Activated naive CD8-positive, alpha-beta T cell treated with anti-CD3 and anti-CD28 coated beads, Interleukin-2, amount 10 ng/mL, durations not matched to agents 7 days and 5 days (primary cell): ENCODE measurements at places on chromosomes 12 and 14.
A peak's percentile ranks its signal among the peaks of the same experiment; 100 is the strongest.

- H3K4me1 ChIP-seq: no peaks in the 10 kb centered on the region
- no peaks in the 10 kb centered on the region for H3K36me3 ChIP-seq
- H3K27ac ChIP-seq: no peak overlapping the region
- no peak overlapping the region for H3K4me3 ChIP-seq
- H3K27me3 ChIP-seq: no peaks in the 10 kb centered on the region
Observed at GRCh38 chr12:130508318-130508717, 170.6 kb downstream of the PIWIL1 start.

- no peaks in the 10 kb centered on the region for H3K4me1 ChIP-seq
- no peak overlapping the region for H3K27ac ChIP-seq
- no peaks in the 10 kb centered on the region for H3K36me3 ChIP-seq
- H3K4me3 ChIP-seq: no peak overlapping the region
- DNase-seq: no peak
Observed at GRCh38 chr12:63018273-63018672, 83.3 kb upstream of the PPM1H start.

DNA sequence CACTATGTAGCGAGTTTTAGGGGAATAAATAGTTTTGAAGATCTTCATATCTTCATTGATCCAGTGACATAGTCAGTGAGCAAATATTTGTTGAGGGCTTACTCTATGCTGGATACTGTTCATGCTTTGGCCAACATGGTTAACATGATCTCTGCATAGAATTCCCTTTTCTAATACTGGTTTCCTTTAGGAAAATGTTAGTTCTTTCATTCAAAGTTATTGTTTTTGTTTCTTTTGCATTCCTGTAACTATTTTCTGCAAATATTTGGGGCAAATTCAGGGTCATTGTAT lies 226.5 kb downstream of the C12orf50 start:
- no peak overlapping the region for H3K4me3 ChIP-seq
- no peaks in the 10 kb centered on the region for H3K4me1 ChIP-seq
- no peaks in the 10 kb centered on the region for H3K36me3 ChIP-seq
- no peak overlapping the region for H3K27ac ChIP-seq

DNA sequence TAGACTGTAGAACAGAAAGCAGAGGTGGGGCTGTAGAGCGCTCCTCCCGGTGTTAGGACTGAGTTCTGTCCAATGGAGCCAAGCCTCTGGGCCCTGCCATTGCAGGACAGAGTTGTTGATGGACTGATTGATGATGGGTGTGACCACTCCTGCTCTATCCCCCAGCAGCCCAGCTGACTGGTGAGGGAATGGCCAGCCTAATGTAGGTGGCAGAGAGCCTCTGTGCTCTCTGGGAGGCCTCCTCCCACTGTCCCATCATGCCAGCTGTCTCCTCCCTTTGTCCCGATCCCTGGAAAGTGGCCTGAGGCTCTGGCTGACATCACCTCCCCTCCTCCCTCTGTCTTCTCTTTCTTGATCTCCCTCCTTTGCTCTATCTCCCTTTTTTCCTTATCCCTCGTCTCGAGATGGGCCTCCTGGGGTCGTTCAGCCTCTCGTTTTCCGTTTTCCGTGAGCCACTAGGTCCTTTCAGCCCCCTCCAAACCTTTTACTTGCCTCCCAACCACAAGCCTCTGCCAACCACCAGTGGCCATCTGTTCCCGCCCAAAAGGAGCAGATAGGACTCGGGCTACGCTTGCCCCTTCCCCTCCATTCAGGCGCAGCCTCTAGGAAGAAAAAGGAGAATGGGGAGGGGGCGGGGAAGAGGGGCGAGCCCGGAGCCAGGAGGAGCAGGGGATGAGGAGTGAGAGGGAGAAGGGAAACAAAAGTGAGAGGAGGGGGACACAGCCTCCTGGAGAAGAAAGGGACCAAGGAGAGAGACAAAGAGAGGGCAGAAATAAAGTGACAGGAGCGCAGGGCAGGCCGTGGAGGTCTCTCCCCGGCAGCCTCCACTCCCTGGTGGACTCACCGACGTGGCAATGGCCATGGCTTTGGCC lies 572 bp downstream of the EFS start:
- no peak for DNase-seq
- H3K4me1 ChIP-seq: no peaks in the 10 kb centered on the region
- peaks cover 50% of the 10 kb centered on the region for H3K27me3 ChIP-seq
- H3K27ac ChIP-seq: no peak overlapping the region

DNA sequence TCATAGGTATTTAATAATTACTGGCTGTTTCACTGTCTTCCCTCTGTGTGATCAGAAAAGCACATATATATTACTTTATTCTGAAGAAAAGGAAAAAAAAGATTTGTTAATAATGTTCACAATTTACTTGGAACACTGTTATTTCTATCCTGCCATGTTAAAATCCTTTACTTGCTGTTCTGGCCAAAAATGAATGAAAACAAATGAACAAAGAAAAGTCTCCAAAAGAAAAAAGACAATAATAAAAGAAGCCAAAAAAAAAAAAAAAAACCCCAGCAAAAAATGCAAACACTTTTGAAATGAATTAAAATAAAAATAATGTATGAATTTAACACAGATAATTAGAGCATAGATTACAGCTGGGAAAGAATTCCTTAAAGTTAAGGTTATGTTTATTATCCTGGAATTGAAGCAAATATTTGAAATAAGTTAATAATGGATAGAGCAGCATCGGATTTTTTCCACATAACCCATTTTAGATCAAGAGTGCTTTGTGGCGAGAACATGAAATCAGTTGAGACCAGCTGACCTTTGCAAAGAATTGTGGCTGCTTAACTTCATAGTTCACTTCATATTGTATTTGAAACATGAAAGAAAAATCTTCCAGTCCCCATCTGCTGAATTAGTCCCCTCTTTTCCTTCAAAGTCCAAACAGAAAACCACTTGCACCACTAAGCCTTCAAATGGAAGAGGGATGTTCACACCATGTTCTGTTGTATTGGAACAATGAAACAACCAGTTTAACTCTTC lies 444.8 kb downstream of the ADAMTS20 start:
- H3K4me1 ChIP-seq: no peaks in the 10 kb centered on the region
- no peak overlapping the region for H3K4me3 ChIP-seq
- no peaks in the 10 kb centered on the region for H3K27me3 ChIP-seq
- no peak overlapping the region for H3K27ac ChIP-seq

- peaks cover 2% of the 10 kb centered on the region for H3K4me1 ChIP-seq
- H3K4me3 ChIP-seq: no peak overlapping the region
- no peaks in the 10 kb centered on the region for H3K36me3 ChIP-seq
- peaks cover 34% of the 10 kb centered on the region for H3K27me3 ChIP-seq
- no peak for DNase-seq
Observed at GRCh38 chr12:107917912-107918800, 143.7 kb downstream of the ASCL4 start.

DNA sequence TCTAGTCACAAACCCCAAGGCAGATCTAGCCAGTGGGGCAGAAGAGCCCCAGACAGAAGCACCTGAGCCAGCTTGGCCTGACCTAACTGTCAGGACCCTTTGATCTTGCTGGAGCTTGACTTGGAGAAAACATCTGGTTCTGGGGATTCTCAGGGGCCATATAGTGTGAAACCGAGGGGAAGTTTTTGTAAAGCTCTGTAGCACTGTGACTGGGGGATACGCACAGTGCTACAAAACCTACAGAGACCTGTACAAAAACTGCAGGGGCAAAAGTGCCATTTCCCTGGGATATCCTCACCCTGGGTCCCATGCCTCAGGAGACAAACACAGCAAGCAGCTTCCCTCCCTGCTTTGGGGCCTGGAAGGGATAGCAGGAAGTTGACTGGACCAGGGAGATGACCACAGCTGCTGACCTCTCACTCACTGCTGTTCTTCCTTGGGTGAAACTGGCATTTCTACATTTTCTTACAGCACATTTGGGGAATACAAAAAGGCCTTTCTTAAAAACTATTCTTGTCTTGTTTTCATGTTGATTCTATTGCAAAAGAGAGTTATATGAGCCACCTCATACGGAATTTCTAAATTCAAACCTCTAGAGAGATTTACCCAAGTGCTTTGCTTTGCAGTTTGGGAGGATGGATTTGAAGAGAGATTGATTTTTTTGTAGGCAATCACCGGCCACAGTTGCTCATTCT lies 140.0 kb downstream of the DAD1 start:
- no peak overlapping the region for H3K27ac ChIP-seq
- H3K27me3 ChIP-seq: no peaks in the 10 kb centered on the region
- H3K4me3 ChIP-seq: no peak overlapping the region
- no peaks in the 10 kb centered on the region for H3K4me1 ChIP-seq
- DNase-seq: no peak
- no peaks in the 10 kb centered on the region for H3K36me3 ChIP-seq

GRCh38 chr12:119206348-119207062 lies 27.8 kb downstream of the HSPB8 start:
- no peaks in the 10 kb centered on the region for H3K4me1 ChIP-seq
- H3K27ac ChIP-seq: no peak overlapping the region
- no peak for DNase-seq
- H3K4me3 ChIP-seq: no peak overlapping the region
- H3K36me3 ChIP-seq: no peaks in the 10 kb centered on the region

- H3K27me3 ChIP-seq: peaks cover 20% of the 10 kb centered on the region
- no peak overlapping the region for H3K27ac ChIP-seq
- no peak overlapping the region for H3K4me3 ChIP-seq
Observed at GRCh38 chr12:4580281-4580688, 18.3 kb downstream of the DYRK4 start.

DNA sequence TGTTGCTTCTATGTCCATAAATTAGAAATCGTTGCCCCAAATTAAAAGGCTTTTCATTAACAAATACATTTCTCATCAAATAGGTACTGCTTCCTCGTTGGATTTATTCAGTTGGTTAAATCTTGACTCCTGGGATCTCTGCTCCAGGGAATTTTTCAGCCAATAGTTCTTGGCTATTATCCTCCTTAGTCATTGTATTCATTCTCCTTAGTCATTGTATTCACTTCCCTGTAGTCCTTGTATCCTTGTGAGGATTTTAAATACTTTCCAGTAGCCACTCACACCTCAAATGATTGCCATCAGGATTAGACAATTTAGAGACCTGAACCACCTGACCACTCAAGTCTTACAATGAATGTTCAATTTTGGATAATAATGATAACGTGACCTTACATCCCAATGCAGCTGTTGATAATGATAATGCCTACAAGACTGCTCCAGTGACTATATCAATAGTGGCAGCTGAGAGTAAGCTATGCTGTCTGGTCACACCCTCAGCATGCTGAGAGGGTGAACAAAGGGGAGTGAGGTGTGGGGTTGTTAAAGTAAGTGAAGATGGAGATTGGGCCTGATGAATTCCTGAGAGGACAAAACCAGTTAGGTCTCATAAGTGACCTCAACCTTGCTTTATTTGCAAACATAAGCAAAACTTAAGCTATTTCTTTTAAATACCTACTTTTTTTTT lies 193.7 kb upstream of the RTL1 start:
- H3K36me3 ChIP-seq: no peaks in the 10 kb centered on the region
- no peak overlapping the region for H3K27ac ChIP-seq
- no peak overlapping the region for H3K4me3 ChIP-seq
- peaks cover 2% of the 10 kb centered on the region for H3K4me1 ChIP-seq

DNA sequence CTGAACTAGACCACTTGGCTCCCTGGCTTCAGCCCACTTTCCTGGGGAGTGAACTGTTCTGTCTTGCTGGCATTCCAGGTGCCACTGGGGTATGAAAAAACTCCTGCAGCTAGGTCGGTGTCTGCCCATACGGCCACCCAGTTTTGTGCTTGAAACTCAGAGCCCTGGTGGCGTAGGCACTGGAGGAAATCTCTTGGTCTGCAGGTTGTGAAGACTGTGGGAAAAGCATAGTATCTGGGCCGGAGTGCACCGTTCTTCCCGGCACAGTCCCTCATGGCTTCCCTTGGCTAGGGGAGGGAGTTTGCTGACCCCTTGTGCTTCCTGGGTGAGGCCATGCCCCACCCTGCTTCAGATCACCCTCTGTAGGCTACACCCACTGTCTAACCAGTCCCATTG lies 33.8 kb downstream of the TRAFD1 start:
- H3K4me1 ChIP-seq: peaks cover 10% of the 10 kb centered on the region
- peaks cover 63% of the 10 kb centered on the region for H3K36me3 ChIP-seq
- no peak for DNase-seq
- no peak overlapping the region for H3K4me3 ChIP-seq
- H3K27me3 ChIP-seq: no peaks in the 10 kb centered on the region
- H3K27ac ChIP-seq: peak overlapping the region; percentile 71

DNA sequence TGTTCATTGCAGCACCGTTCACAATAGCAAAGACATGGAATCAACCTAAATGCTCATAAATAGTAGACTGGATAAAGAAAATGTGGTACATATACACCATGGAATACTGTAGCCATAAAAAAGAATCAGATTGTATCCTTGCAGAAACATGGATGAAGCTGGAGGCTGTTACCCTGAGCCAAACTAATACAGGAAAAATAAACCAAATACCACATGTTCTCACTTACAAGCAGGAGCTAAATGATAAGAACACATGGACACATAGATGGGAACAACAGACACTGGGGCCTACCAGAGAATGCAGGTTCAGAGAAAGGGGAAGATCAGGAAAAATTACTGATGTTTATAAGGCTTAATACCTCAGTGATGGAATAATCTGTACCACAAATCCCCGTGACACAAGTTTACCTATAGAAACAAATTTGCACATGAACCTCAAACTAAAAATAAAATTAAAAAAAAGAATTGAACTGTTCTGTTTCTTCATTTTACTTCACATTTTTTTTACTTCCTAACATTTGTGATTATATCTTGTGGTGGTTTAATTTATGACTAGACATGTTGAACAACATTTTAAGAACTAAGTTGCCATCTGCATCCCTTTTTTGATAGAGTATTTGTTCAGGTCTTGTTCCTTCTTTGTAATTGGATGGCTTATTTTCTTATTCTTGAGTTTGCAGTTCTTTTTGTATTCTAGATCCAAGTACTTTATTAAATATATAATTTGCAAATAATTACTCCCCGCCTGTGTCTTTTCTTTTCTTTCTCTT lies 835.2 kb downstream of the FSCB start:
- no peak overlapping the region for H3K27ac ChIP-seq
- no peaks in the 10 kb centered on the region for H3K36me3 ChIP-seq
- H3K27me3 ChIP-seq: no peaks in the 10 kb centered on the region
- no peaks in the 10 kb centered on the region for H3K4me1 ChIP-seq
- no peak for DNase-seq
- no peak overlapping the region for H3K4me3 ChIP-seq

DNA sequence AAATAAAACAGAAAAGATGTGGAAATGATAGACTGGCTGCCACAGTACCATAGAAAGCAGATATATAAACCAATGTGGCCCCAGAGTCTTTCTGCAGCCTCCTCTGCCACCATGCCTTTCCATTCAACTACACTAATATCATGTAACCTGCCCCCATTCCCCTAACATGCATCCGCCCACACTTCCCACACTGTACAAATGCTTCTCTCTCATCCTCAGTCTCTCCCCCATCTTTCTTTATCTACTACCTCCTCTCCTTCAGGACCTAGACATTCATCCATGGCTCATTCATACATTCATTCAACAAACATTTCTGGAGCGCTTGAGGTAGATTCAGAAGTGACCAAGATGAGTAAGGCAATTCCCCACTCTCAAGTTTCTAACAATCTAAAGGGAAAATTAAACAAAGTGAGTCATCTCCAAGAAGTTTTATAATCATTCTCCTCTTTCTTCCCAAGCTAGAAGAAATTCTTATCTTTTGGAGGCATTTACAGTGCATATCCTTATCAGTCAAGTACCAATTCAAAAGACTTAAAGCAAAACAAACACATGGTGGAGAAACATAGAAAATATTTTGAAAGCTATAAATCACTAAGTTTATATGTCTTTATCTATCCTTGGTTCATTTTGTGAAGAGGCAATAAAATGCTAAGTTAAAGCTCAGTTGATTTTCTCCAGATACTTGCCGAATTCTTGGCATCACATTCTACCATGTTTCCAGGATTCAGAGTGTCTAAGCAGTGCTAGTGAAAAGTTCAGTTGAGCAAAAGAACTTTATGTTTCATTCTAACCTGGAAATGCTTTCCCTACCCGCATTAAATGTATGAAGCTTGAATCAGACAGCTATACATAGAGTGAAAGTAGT lies 70.5 kb upstream of the FRMD6 start:
- no peaks in the 10 kb centered on the region for H3K4me1 ChIP-seq
- peaks cover 31% of the 10 kb centered on the region for H3K27me3 ChIP-seq
- H3K36me3 ChIP-seq: no peaks in the 10 kb centered on the region
- H3K27ac ChIP-seq: no peak overlapping the region
